ENCODE measurements at places on chromosomes 7 and 10. TPM values are rescaled to one million over a fixed set of nuclear protein-coding genes. Genes with fewer than 3 reads are reported as not detected.

Gene HOXA7
- 11.9 TPM for total RNA-seq

Gene GOLGA7B
- total RNA-seq: 0.05 TPM

Gene CH25H
- total RNA-seq: 6.7 TPM

Gene OR2A1
- total RNA-seq: not detected

Gene PIK3AP1
- total RNA-seq: not detected

Gene GPR85
- 0.30 TPM for total RNA-seq

Gene CHN2
- 2.7 TPM for total RNA-seq

Gene IL6
- total RNA-seq: 11.0 TPM

Gene ACADSB
- 3.7 TPM for total RNA-seq

Gene THSD7A
- 4.0 TPM for total RNA-seq

Gene TWIST1
- total RNA-seq: not detected

Gene PDE1C
- total RNA-seq: 7.2 TPM

Gene ACTR3C
- total RNA-seq: 0.07 TPM

Gene CUEDC2
- 74.5 TPM for total RNA-seq

Gene STOX1
- total RNA-seq: 0.59 TPM

Gene VTI1A
- 26.1 TPM for total RNA-seq

Gene DLX6
- not detected for total RNA-seq

Gene DNAJB12
- total RNA-seq: 29.5 TPM

Gene INTS15
- 24.4 TPM for total RNA-seq

Gene MDFIC
- total RNA-seq: 19.8 TPM

Gene SLC26A3
- not detected for total RNA-seq

Gene CDK5
- 16.9 TPM for total RNA-seq

Gene EIF4H
- 398 TPM for total RNA-seq

Gene ARL5B
- 11.9 TPM for total RNA-seq

Gene HECTD2
- total RNA-seq: 2.9 TPM

Gene CPXM2
- total RNA-seq: 7.0 TPM

Gene UCN3
- total RNA-seq: not detected

Gene SPDYE2B
- total RNA-seq: not detected

Gene PDSS1
- 13.9 TPM for total RNA-seq

Gene ASAH2
- 0.64 TPM for total RNA-seq

Gene ABCC2
- 0.07 TPM for total RNA-seq

Gene SLC13A1
- not detected for total RNA-seq

Gene MSS51
- 0.40 TPM for total RNA-seq

Gene EPHA1
- 0.07 TPM for total RNA-seq

Gene PAOX
- total RNA-seq: 3.3 TPM

Gene PRRT4
- not detected for total RNA-seq

Gene ITIH5
- total RNA-seq: 0.30 TPM

Gene HOXA4
- 8.8 TPM for total RNA-seq

Gene ASAH2B
- 0.69 TPM for total RNA-seq

Gene SPDYE8
- total RNA-seq: not detected

Gene NCF1
- total RNA-seq: 0.40 TPM

Gene VPS37D
- total RNA-seq: 1.8 TPM

Gene PRPS1L1
- total RNA-seq: not detected

Gene PDK4
- total RNA-seq: 1.8 TPM

Gene SCIN
- total RNA-seq: 0.13 TPM

Gene ATP6V1F
- total RNA-seq: 128 TPM

Gene SLC4A2
- 123 TPM for total RNA-seq

Gene SMKR1
- total RNA-seq: 1.2 TPM

Gene HTR7
- total RNA-seq: not detected

Gene SGPL1
- 8.5 TPM for total RNA-seq

Gene RHOBTB1
- total RNA-seq: 18.5 TPM

Gene ECHS1
- total RNA-seq: 138 TPM
